ENCODE measurements at places on chromosomes 5 and 9. TPM values are rescaled to one million over a fixed set of nuclear protein-coding genes. Genes with fewer than 3 reads are reported as not detected.

- no peak for DNase-seq
Observed at GRCh38 chr9:78985084-78985738, 586.6 kb upstream of the TLE4 start.

DNA sequence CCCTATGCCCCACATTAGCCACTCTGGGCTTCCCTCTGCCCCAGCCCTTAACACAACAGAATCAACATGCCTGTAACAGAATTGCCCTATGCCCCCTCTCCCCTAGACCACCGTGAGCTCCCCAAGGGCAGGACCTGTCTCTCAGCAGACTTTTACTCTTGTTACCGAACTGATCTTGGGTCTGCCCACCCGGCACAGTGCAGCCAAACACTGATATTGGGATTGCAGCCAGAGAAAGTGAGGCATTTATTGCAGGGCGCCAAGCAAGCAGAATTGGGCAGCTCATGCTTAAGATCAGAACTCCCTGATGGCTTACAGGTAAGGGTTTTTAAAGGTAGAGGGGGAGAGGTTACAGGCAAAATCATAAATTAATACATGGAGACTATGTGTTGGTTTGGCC is 33.5 kb upstream of the KCNIP1 start:
- DNase-seq: no peak

- no peak for DNase-seq
Observed at GRCh38 chr5:160341309-160341870, 29.0 kb upstream of the CCNJL start.

DNA sequence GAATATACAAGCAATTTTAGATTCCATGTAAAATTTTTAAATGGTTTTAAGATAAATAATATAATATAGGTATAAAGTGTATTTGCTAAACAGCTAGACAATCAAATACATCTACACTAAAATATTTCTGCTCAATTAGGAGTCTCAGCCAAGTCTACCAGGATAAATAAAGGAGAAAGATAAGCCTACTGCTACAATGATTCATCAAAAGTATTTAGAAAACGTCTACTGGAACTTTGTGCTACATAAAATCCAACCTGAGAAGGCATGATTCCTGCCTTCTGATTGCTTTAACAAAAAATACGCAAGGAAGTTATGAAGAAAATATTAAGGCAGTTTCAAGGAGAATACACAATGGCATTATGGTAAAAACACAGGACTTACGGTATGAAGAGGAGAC is 570.6 kb downstream of the EFNA5 start:
- no peak for DNase-seq

Gene TCF7
- 1.3 TPM for total RNA-seq

DNA sequence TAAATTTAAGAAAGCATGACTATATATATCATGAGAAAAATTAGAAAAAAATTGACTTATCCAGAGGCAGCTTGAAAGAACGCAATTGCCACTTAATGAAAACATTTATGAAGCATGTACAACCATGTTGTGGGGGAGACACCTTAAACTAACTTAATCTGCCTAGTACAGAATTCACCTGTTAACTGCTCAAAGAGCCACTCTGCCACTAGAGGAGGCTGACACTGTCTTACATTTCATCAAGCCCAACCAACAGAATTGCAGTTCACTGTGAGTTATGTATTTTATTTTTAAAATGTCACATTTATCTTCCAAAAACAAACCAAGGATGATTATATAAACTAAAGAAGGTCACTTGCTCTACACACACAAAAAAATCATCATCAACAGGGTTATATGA is 252.9 kb downstream of the MLLT3 start:
- DNase-seq: no peak

- DNase-seq: no peak
Observed at GRCh38 chr9:126698756-126699155, 85.0 kb downstream of the LMX1B start.

Measured in liver (tissue), 10 donors.